ENCODE measurements at places on chromosomes 3 and 15. TPM values are rescaled to one million over a fixed set of nuclear protein-coding genes. Genes with fewer than 3 reads are reported as not detected.

The CNOT10 gene
- 63.1 TPM for total RNA-seq

The C3orf22 gene
- not detected for total RNA-seq

The GOLGA8O gene
- not detected for total RNA-seq

The OXTR gene
- total RNA-seq = 1.4 TPM

The LTF gene
- not detected for total RNA-seq

The RASSF1 gene
- 71.9 TPM for total RNA-seq

The PIK3R4 gene
- 34.8 TPM for total RNA-seq

The NOP10 gene
- total RNA-seq = 292 TPM

The RAB11A gene
- 159 TPM for total RNA-seq

The WNT5A gene
- total RNA-seq = not detected
